ENCODE measurements at places on chromosomes 16 and 17.

GRCh38 chr16:35186045-35186759 is 1726.8 kb downstream of the TP53TG3F start:
- DNase-seq: no peak

DNA sequence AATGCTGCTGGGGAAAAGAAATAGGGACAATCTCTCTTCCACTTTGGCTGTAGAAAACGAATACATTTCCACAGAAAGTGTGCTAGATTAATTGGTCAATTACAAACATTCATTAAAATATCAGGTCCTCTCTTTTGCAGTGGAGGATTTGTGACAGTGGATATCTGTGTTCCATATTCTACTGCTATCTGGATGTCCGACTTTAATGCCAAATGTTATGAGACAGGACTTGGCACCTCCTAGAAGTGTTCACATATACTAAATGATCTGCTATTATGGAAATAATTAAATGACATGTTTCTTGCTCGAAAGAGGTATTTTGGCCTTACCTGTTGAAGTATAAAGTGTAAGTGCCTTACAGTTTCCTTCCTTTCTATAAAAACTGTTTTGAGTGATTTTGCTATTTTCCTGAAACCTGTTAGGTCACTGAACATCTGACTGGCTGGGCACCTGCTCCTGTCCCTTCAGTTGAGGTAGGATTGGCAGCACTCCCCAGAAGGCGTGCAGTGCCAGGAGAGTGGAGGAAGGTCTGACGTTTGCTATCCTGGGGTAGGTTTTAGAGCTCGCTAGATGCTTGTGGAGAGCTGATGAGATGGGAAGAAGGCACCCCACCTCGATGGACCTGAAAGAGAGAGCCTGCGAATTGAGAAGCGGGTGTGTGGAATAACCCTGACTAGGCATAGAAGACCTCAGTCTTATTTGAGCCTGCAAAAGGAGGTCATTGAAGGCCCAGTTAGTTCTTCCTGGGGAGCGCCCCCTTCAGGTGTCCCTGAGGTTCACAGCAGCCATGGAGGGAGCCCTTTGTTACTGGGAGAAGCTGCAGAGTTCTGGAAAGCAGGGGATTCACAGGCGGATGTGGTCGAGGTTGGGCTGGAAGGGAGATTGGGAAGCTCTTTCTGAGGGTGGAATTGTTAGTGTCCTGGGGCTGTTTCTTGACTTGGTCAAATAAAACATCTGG is 159.4 kb upstream of the ZNF267 start:
- no peak for DNase-seq

DNA sequence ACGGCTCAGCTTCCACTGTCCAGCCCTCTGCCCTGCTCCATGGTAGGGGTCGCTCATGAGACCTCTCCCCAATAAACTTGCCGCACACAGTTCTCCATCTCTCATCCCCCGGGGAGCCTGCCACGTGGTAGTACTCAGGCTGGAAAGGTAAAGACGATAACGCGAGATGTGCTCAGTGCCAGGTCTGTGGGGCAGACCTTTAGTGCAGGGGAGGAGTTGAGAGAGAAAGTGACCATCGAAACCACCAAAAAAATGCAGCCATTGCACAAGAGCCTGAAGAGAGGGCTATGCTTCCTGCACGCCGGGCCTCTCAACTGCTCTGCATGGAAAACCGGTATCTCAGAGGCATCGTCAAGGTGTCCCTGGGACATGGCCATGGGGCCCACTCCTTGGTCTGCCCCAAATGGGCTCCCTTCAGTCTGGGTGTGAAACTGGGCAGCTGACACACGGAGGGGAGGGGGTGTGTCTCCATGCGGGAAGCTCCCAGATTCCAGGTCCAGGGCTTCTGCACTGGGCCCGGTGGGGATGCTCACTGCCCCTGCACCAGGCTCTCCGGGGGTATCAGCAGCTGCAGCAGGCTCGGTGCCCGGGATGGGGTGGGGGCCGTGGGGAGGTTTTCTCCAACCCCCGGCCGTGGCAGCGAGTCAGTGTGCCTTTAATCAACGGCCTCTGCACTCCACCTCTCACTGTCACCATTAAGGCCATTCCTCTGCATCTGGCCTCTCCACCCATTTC is 4.7 kb upstream of the AANAT start:
- DNase-seq: no peak

DNA sequence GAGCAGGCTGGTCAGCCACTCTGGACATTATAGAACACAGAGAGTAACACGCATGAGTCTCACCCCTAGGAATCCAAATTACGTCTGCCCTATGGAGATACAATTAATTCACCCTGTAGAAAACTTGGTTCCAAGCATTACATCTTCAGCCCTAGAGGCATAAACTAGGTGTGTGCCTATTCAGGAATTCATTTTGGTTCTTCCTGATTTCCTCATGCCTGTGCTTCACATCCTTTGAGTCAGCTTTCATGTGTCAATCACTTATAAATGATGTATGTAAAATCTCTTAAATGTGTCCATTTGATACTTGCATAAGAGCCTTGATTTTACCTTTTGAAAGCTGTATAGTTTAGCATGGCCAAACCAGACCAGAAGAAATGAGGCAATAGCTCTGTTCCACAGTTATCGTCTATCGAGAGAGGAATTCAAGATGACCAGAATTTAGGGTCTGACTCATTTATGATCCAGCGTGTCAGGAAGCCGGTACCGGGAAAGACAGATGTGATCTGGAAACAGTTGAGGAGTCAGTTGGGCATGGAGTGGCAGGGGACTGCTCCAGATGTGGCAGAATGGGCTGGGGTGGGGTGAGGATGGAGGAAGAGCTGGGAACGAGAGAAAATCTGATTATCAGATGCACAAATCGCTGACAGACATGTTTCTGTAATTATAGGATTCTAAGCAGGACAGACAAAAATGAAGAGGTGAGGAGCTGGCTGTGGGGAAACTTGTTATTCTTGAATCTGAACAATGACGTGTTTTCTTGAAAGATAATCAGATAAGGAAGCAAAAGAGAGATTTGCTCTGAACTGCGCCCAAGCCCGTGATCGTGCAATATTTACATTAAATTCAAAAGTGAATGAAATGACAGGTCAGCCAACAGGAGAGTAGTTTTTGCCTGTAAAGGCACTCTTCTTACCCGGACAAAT is 76.7 kb downstream of the C16orf95 start:
- DNase-seq: no peak

Data from GM12864 (cell line).